ENCODE measurements at places on chromosomes 1 and 21.

DNA sequence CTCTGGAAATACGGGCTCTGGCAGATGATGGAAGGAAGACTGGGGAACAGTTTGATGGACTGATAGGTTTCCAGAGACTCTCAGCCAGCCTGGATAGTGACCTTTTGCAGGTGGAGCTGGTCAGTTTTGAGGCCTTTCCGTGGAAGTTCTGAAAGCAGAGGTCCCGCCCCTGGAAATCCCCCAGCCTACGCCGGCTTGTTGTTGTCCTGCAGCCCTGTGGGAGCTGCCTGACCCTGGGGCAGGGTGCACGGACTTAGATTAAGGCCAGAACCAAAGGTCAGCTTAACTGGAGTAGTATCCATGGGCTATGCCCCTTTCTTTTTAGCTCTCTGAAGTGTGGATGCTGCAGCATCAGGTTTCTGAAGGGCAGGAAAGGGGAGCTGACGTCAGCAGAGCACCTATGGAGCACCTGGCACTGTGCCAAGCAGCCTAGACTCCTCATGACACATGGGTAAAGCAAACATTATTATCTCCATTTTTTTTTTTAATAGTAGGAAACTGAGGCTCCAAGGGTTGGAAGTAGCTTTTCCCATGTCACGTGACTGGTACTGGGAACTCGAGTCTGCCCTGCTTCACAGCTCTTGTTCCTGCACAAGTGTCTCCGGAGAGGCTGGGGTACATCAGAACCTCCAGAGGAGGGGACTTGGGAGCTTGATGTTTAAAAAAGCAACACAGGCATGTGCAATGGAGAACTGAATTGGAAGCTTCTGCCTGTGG, 38.5 kb downstream of the IER5 start:
- no peak for DNase-seq

GRCh38 chr1:198679535-198680173, 40.8 kb downstream of the PTPRC start:
- no peak for DNase-seq

GRCh38 chr1:224616756-224617409, 766 bp downstream of the CNIH3 start:
- no peak for DNase-seq

GRCh38 chr1:30598571-30599114, 124.7 kb downstream of the MATN1 start:
- no peak for DNase-seq

GRCh38 chr1:24336075-24336474, 16.9 kb downstream of the GRHL3 start:
- no peak for DNase-seq

- DNase-seq, result no peak
These were observed 46.1 kb downstream of the GRIK1 start for GRCh38 chr21:29893687-29894086.

DNA sequence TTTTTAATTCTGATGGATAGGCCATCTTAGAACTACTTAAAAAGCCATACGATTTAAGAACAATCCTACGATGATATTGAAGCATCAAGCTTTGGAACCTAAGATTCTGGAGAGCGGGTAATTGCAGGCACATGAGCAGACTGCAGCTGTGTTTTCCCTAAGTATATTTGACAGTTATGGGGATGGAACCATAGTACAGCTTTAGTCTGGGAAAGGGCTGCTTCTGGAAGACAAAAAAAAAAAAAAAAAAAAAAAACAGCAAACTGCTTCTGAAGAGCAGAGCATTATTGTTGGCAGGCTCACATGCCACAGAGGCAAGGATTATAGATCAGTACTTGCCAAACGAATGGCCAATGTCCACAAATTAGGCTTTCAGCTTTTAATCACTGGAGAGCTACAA, 1618.7 kb downstream of the AMY1C start:
- no peak for DNase-seq

DNA sequence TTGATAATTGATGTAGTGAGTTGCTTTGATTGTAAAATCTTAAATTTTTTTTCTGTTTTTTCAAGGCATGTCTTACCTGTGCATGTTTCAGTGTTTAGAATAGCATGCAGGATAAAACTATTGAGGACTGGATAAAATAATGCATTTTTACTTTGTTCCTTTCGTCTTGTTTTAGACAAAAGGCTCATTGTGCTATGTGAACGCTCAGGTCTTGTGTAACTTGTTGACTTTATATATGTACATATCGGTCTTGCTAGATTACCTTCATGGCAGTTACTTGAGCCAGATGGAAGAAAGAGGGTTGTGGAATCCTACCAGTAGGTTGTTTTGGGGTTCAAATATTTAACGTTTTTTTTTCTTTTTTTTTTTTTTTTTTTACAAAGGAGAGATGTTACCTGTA, 7.0 kb downstream of the NFIA start:
- DNase-seq, result no peak

GRCh38 chr1:84603941-84604830, 29.9 kb upstream of the CTBS start:
- DNase-seq, result peak; percentile 83

DNA sequence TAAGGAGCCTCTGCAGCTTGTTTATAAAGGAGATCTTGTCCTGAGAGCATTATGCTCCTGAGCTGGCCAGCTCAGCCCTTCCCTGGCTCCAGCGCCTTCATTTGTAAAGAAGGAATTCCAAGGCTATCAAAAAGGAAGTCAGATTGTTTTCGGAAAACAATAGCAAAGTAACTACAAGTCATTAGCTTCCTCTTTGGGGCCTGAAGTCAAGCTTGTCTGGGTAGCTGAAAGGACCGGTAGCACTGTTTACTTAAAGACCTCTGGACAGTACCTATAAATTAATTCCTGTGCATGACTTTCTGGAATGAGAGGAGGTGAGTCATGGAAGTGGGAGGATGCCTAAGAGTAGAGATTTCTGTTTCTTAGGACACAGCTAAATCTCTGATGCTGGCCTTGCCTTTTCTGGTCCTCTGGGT, 20.7 kb upstream of the GJA5 start:
- DNase-seq, result peak; percentile 88
